ENCODE measurements at places on chromosomes 2 and 18. TPM values are rescaled to one million over a fixed set of nuclear protein-coding genes. Genes with fewer than 3 reads are reported as not detected.

Gene LRRC30
- not detected for total RNA-seq

Gene LIMS3
- total RNA-seq: 4.4 TPM

Gene DNAJC5G
- 0.16 TPM for total RNA-seq

Gene LDLRAD4
- total RNA-seq: 24.7 TPM

Gene PID1
- 0.76 TPM for total RNA-seq

Gene BOK
- total RNA-seq: 34.8 TPM

Gene AGFG1
- total RNA-seq: 18.6 TPM

Data from bladder microvascular endothelial cell (primary cell).